Activated T-cell treated with anti-CD3 and anti-CD28 coated beads, Interleukin-2, amount 50 U/mL, for 48 hours (primary cell): ENCODE measurements at places on chromosomes 16 and 17.

GRCh38 chr17:14581186-14581830 lies 280.4 kb downstream of the HS3ST3B1 start:
- no peak for DNase-seq

DNA sequence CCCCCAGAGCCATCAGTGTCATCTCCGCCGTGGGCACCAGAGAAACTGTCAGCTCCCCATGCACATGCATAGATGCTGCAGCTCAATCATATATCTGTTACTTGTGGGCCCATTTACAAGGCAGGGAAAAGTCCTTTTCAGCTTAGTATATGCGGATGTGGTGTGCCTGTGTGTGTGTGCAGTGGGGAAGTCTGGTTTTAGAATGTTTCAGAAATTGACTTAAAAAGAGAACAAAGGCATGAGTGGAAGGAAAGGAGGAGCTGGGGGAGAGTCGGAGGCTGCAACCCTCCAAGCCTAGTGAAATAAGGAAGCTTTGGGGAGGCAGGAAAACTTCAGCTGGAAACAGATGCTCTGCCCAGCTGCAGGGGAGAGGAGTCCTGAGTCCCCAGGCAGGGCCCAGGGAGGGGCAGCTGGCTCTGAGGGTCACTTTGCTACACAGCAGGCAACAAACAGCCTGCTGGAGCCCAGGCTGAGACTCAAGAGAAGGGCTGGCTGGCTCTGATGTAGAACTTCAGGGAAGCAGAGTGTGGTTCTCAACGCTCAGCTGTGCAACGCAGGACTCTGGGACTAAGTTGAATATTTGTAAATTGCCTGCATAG lies 11.1 kb upstream of the CD300LD start:
- DNase-seq, result no peak

- no peak for DNase-seq
Measured at GRCh38 chr17:51221322-51221721, 38.5 kb downstream of the MBTD1 start.

DNA sequence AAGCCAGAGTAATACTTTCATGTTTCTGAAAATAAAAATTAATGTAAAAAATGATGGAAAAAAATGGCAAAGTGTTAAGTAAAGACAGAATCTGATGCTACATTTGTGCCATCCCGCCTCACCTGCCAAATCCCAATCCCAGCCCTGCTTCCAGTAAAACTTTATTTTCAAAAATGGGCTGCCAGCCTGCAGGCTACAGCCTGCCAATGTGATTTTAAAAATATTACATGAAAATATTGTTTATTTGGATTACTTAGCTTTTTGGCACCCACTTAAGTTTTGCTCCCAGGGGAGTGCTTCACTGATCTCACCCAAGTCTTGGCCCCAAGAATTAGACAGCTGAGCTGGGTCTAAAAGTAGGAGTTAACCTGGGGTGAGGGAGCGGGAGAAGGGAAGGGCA lies 112.8 kb downstream of the C16orf78 start:
- DNase-seq, result no peak

- DNase-seq, result peak; percentile 82
Measured at GRCh38 chr17:57243171-57243622, 13.1 kb upstream of the MSI2 start.

- DNase-seq, result no peak
Measured at GRCh38 chr16:85664580-85665372, 24.0 kb downstream of the GINS2 start.

DNA sequence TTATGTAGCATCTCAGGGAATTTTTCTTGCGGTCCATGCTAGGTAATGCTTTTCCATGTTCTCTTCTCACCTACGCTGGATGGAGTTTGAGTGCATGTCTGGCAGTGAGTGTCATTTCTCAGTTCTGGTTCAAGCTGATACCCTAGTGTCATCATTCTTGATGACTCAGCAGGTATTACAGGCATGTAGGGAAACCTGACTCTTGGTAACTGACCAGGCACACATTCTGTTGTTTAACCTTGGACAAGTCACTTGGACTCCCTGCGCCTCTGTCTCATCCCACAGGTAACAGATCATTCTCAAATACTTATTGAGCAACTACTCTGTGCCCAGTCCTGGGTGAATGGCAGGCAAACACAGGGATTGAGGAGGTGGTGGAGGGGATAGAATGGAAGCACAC lies 6.8 kb upstream of the RBFOX1 start:
- no peak for DNase-seq

DNA sequence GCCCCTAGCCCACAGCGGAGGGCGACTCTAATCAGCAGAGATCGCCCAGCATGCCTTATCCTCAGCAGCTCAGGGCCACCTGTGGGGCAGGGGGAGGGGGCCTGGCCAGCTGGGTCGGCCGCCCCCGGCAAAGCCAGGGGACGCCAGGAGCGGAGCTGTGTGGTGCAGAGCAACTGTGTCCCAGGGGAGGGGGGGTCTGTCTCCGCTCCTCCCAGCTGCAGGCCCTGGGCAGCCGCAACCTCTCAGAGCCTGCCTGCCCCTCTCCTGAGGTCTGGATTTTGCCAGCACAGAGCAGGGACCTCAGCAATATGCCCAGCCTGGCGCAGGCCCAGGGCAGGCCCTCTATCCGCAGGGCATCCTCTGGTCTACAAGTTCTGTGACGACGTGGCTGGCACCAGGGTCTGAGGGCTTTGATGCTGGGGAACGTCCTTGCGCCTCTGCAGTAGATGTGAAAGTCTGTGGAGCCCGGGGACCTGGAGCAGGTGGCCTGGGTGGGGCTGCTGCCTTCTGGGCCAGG lies 36.5 kb upstream of the SLC38A10 start:
- DNase-seq, result no peak

GRCh38 chr16:54270711-54271110 lies 15.9 kb downstream of the IRX3 start:
- no peak for DNase-seq

DNA sequence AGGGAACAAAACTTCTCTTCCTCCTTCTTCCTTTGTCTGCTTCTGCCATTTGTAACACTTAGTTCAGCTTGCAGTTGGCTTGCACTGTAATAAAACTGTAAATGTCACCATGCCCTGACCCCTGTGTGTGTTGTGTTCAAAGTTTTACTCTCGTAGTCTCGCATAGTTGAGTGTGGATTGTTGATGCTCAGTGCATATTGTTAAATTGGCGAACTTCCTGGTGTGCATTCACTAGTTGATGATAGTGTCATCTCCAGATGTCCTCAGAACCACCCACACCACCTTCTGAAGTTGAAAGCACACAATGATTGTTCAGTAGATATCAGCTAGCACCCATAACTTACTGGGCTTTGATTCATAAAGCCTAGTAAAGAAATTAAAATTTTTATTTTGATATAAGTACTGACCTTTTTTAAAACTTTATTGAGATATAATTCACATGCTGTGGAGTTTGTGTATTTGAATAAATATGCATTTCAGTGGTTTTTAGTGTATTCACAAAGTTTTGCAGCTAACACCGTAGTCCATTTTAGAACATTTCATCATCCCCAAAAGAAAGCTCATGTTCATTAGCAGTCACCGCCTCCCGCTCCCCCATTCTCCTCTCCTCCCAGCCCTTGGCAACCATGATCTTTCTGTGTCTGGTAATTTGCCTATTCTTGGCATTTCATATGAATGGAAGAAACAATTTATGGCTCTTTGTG lies 25.0 kb downstream of the USP10 start:
- DNase-seq, result no peak

GRCh38 chr16:58187092-58187491 lies 10.8 kb downstream of the CSNK2A2 start:
- DNase-seq, result no peak

GRCh38 chr16:48492133-48492532 lies 106.9 kb upstream of the SIAH1 start:
- DNase-seq, result no peak

- no peak for DNase-seq
Measured at GRCh38 chr16:29891525-29892457, 7.6 kb downstream of the SEZ6L2 start.

GRCh38 chr17:41966463-41967140 lies at the start of gene CNP:
CNP (plus strand) TSS chr17:41966795; CDS start chr17:41966885, 90 bp downstream.
- peak; percentile 94 for DNase-seq

DNA sequence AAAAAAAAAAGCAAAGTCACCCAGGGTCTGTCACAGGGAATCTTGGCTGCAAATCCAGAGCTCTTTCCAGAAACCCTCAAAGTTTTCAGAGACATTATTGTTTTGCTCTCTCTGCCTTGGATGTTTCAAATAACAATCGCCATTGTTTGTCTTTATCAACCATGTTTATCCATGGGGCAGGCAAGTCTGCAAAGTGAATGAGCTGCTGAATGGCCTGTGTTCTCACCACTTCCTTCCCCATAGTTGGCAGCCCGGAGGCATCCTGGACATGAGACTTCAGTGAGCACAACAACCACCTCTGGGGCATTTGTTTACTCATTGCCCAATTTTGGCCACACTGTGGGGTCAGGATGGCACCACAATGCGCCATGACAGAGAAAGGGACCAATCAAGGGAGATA lies 53.1 kb upstream of the USP7 start:
- DNase-seq, result no peak

GRCh38 chr16:15843635-15844279 lies 13.1 kb downstream of the MYH11 start:
- no peak for DNase-seq

DNA sequence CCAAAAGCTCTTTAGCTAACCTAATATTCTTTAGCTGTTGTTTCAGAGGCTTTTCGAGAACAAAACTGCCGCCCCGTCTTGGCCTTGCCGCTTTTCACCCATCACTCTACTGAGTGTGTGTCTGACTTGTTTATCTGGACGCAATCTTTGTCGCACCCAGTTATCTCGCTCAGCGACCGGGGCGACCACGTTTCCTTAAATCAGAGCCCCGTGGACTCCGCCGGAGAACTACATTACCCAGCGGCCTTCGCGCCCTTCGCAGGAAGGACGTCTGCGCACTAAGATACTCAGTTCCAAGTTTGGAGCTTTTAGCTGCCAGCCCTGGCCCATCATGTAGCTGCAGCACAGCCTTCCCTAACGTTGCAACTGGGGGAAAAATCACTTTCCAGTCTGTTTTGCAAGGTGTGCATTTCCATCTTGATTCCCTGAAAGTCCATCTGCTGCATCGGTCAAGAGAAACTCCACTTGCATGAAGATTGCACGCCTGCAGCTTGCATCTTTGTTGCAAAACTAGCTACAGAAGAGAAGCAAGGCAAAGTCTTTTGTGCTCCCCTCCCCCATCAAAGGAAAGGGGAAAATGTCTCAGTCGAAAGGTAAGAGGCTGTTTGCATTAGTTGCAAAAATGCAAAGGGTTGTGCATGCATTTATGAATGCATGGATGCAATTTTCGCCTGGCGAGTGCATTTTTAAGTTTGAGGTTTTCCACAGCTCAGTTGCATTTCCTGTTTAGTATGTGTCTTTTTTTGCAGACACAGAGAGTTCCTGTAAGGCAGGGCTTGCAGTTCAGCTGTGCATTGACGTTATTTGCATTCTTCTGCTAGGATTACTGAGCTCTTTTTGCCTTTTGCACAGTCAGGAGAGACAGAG lies at the start of gene MAP2K6:
Gene MAP2K6, plus strand, starts transcription at position 290 of the 867 bp plus-strand sequence. Its CDS starts 288 bp downstream, at position 578.
- DNase-seq, result peak; percentile 79

DNA sequence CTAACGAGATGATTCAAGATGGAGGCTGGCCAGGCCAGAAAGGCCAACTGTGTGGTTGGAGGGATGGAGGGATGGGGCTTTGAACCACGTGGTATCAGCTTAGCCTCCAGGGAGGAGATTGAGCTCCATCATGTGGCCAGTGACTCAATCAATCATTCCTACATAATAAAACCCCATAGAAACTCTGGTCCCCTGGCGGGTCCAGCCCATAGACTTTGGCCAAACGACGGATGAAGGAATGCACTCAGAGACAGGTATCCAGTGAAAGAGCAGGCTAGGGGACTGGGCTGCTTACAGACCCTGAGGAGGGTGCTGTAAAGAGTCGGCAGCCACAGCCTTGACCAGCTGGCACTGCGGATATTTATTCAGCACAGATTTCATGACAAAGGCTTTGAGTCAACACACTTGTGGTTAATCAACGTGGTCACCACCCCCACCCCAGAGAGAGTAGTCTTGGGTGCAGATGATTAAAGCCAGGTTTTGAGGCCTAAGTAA lies 308.7 kb upstream of the TNRC6C start:
- DNase-seq, result no peak

DNA sequence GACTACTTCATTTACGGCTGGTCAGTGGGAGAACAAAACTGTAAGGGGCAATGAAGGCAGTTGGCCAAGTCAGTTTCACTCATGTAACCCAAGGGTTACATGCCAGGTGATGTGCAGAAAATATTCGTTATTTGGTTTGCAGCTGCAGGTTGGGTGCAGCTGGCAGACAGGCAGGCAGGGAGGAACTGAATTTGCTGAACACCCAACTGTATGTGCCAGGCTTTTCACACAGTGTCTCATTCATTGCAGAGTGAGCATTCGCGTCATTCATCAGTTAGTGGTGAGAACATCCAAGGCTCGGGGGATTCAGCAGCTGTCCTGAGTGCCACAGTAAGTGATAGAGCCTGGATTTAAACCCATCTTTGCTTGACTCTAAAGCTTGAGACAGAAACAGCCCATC lies 59.7 kb downstream of the ABCC6 start:
- DNase-seq, result no peak

DNA sequence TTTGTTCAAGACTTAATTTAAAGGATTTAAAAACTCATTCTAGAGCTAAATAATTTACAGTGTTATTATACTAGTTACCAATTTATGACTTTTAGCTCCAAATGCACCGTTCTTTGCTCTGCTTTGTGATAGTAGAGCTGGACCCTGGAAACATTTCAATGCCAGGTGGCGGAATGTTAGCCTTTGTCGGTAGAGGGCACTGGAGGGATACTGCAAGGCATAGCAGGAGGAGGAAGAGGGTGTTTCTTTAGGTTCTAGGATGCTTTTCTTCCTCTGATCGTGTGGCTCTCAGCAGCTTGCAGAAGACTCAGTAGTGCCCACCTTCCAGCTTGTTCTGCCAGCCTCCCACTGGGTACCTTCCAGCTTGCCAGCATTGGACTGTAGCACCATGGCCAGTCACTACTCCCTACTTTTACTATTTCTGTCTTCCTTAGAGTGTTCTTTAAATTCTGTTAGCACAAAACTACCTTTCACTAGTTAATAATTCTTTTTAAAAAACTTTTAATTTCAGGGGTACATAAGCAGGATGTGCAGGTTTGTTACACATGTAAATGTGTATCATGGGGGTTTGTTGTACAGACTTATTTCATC lies 325.3 kb downstream of the UTP18 start:
- no peak for DNase-seq

- no peak for DNase-seq
Measured at GRCh38 chr17:82076785-82077591, 11.4 kb upstream of the DUS1L start.

GRCh38 chr16:86515777-86516622 lies 5.7 kb downstream of the FOXF1 start:
- no peak for DNase-seq

- DNase-seq, result no peak
Measured at GRCh38 chr17:27563532-27563931, 67.5 kb upstream of the LGALS9 start.

GRCh38 chr17:8221663-8222379 lies 11.4 kb upstream of the AURKB start:
- peak; percentile 97 for DNase-seq

DNA sequence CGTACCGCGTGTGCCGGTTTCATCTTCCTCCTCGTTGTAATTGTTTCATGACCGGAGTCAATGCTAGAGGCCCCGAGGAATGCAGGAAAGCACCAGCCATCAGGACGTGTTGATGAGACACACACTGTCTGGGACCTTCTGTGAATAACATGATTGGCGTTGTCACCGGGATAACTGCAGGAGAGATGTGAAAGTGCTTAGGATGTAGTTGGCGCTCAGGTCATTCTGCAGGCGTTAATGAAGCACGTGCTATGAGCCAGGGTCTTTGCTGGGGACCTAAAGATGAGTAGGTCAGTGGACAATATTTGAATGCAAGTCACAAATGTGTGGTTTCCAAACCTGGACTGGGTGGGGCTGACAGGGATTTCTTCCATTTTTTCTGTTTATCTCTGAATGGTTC lies 181.6 kb upstream of the HSBP1 start:
- DNase-seq, result no peak

- no peak for DNase-seq
Measured at GRCh38 chr16:74501484-74502478, 80.5 kb upstream of the CLEC18B start.
